ENCODE measurements at places on chromosomes 2 and 18.

- no peak for DNase-seq
Observed at GRCh38 chr2:232503809-232504323, 16.2 kb upstream of the ECEL1 start.

GRCh38 chr18:79380816-79381806, 14.6 kb upstream of the NFATC1 start:
- peak; percentile 81 for DNase-seq

DNA sequence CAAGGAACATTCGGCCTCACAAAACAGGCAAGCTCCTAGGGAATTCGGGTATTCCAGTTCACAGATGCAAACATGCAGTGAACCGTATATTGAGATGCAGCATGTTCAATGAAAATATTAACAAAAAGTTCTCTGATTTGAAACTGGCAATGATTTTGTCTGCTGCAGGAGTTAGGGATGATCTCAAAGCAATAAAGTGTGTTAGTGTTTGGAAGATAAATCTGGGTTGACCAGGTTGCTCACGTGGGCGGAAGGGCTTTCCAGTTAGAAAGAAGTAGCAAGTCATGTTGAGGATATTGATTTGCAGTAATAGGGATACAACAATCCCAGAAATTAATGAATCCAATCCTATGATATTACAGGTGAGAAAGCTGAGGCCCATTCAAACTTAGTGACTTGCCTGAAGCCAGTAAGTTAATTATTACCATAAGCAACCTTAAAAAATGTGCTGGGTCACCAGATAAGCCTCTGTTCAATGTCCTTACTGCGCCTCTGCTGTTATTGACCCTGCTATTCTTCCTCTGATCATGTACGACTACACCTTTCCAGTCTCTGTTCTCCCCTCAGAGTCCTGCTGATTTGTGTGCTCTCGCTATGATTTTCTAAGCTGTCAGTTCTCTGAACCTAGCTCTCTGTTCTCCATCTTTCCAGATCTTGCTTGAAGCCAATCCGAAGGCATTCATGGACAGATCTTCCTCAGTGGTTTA, 370.8 kb downstream of the DSEL start:
- no peak for DNase-seq

GRCh38 chr2:10410823-10411437, 37.2 kb downstream of the ODC1 start:
- no peak for DNase-seq

GRCh38 chr2:222179592-222179991, 119.2 kb downstream of the PAX3 start:
- no peak for DNase-seq

DNA sequence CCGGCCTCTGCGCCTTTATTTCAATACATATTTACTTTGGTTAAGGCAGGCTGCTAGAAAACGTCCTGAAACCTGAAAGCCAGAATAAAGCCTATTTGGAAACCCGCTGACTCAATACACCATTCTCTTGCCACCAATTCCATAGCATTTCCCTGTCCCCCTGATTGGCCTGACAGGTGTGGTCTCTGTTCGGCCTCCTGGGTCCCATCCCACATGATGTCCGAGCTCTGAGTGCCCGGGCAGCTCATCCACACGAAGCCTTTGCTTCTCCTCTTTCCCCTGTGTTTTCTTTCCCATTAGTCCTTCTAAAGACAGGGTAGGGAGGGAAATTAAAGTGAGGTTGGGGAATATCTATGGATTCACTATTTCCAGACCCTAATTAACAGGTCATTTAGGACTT, 42.6 kb upstream of the ZNF516 start:
- DNase-seq = no peak

DNA sequence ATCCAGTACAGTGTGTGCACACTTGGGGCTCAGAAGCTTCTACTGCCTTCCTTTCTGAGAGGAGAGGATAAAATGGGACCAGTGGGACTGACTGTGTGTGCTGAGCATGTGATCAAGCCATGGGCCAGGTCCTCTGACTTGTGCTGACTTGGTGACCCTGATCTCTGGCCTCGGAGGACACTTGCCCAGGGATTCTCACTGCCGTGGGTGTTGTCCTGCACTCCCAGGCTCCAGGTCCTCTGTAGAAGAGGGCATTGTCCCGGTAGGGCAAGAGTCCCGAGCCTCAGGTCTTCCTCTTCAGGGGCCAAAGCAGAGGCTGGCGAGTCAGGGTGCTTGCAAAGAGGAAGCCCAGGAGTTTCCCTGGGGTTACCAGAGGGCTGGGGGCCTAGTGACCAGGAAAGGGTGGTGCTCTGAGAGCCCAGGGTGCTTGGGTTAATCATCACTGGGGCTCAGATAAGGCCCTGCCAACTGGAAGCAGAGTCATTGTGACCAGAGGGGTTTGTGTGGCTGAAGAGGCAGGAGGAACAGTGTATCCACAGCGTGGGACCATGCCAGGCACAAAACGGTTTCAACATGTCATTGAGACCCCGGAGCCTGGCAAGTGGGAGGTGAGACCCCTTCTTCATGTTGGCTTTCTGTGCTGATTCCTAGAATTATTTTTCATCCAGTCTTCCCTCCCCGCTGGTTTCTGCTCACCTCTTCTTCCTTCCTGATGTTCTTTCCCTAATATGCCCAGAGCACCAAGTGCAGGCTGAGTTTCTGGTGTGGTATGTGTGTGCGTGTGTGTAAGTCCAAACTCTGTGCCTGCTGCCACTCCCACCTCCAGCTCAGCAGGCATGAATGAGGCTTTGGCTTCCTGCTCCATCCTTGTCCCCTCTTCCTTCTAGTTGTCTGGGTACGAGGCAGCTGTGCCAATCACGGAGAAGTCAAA, at the start of gene GCKR:
Gene GCKR, plus strand, starts transcription at position 483 of the 931 bp plus-strand sequence. Its CDS starts 66 bp downstream, at position 549.
- no peak for DNase-seq

GRCh38 chr2:109232909-109233308, 103.9 kb downstream of the SH3RF3 start:
- no peak for DNase-seq

- DNase-seq = no peak
Observed at GRCh38 chr2:41717839-41718238, 330.0 kb upstream of the PKDCC start.

GRCh38 chr18:64519201-64519600, 370.3 kb upstream of the LINC00305 start:
- no peak for DNase-seq

- DNase-seq = no peak
Observed at GRCh38 chr2:222269132-222269531, 29.7 kb downstream of the PAX3 start.

- no peak for DNase-seq
Observed at GRCh38 chr2:240376739-240377138, 58.7 kb upstream of the GPC1 start.

- no peak for DNase-seq
Observed at GRCh38 chr2:140173790-140174189, 1393.6 kb upstream of the NXPH2 start.

- no peak for DNase-seq
Observed at GRCh38 chr2:161766334-161766733, 142.1 kb downstream of the SLC4A10 start.

DNA sequence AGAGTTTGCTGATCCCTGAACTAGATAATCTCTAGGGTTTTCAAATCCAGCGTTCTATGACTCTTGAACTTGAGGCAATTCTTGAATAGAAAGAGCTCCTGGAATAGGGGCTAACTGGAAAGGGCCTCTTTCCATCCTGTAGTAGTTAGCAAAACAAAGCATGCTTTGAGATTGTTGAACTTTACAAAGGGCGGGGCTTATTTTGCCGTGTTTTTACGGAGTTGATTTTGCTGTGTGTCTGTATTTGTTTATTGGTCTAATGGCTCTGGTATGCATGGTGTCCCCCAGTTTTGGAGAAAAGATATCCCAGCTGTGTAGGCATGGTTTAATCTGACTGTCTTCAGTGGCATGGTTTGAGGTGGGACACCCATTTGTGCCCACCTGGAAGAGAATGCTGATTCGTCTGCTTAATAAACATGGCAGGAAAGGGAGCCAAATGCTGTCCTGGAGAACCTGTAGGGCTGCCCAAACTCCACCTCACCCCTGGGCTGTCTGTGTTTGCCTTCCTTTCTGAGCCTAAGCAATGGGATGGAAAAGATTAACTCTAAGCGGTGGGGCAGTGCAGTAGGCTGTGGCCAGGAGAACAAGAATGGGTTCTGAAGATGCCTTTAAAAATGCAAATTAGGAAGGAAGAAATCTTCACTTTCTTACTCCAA, 74.1 kb upstream of the FOSL2 start:
- DNase-seq = no peak

DNA sequence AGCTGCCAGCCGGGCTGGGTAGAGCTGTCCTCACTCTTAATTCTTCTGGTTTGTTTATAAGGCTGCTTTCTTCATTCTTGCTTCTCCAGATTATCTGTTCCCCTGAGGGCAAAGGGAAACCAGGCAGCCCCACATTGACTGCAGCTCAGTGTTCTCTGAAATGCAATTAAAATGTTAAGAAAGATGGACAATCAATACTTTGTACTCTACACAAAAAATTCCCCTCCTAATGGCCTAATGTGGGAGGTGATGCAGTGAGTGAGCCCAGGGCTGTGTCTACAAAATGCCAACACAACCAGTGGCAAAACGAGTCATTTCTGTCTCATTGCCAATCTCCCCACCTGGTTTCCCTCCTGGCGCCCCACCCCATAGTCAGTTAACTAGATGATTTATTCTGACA, 541.7 kb upstream of the RAB6C start:
- no peak for DNase-seq

DNA sequence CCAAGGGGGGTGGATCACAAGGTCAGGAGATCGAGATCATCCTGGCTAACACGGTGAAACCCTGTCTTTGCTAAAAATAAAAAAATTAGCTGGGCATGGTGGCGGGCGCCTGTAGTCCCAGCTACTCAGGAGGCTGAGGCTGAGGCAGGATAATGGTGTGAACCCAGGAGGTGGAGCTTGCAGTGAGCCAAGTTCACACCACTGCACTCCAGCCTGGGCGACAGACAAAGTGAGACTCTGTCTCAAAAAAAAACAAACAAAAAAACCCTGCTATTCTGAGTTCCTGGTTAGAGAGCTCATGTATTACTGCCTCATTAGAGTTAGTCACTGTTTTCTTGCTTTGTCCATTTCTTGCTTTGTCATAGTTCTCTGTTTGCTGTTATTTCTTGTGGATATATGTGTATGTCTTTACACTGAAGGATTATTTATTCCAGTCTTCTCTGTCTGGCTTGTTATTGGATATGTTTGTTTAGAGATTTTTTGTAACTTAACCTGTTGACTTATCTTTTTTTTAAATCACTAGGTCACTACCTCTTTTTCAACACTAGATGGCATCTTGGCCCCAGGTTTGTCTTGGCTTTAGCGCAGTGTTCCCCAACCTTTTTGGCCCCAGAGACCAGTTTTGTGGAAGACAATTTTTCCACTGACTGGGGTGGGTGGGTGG, 17.0 kb downstream of the TTLL4 start:
- DNase-seq = peak; percentile 21

GRCh38 chr18:6959110-6959509, 158.5 kb downstream of the LAMA1 start:
- no peak for DNase-seq

DNA sequence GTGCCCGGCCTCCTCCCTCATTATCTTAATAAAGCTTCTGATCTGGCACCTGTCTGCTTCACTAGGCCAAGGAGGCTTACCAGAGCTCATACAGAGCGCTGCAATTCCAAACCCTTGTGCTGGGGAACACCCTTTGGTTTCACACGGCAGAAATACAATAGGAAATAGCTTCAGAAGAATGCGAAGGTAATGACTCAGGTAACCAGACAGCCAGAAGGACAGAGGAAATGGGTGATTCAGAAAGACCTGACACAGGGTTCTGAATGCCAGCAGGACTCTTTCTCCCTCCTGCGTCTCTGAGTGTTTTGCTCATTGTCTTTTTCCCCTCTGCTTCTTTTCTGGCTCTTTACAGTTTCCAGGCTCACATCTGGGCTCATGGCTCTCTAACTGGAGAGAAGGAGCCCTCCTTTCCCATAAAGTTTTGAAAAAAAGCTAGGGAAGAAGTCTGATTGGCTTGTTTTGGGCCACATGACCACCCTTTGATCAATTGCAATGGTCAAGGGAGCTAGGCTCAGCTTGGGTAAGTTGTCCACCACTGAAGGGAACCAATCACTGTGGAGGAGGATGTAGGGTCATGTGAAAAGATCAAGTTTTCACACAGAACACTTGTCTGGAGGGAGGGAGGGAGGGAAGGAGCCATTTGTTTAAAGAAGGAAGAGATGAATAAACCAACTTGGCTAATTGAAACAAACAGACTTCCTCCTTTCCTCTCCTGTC, 90.5 kb upstream of the UPP2 start:
- DNase-seq = no peak

DNA sequence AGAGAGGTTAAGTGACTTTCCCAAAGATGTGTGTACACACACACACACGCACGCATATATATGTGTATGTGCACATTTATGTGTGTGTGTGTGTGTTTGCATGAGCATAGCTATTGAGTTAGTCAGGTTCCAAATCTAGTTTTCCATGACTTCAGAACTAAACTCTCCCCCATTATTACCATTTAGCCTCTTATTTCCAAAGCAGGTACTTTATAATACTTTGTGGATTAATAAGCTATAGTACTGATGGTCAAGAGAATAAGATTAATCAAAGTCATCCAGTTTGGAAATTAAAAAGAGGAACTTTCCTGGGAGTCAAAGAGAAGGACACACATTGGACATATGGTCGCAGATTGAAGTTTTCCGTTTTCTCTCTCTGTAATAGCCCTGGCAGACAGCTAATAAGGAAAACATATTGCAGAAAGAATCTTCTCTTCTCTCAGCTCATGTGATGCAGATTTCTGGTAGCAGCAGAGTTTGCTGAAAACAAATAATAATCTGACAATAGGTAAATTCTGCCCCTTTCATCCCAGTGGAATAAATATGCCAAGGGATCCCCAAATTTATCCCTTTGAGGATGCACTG, 410.9 kb upstream of the TCF4 start:
- no peak for DNase-seq

GRCh38 chr18:12397254-12397653, 10.5 kb upstream of the PRELID3A start:
- DNase-seq = no peak

- DNase-seq = peak; percentile 18
Observed at GRCh38 chr2:20145497-20146193, 79.3 kb downstream of the SDC1 start.

DNA sequence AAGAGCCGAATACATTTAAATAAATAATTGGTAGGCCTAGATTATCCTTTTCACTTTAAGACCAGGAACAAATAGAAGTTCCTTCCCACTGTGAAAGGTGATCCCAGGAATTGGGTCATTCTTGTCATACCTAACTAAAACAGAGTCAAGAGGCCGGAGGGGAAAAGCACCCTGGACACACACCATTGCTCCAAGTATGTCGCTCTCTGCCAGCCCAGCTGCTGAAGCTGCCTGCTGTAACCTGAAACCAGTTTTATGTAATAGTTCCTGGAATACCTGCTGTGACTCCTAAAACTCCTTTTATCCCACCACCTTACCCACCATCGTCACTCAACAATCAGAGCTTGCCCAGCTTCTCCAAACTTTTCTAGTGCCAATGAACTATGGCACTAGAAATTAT, 217.1 kb downstream of the PTPRM start:
- DNase-seq = no peak

GRCh38 chr2:141035846-141036420, 1094.9 kb downstream of the LRP1B start:
- no peak for DNase-seq

DNA sequence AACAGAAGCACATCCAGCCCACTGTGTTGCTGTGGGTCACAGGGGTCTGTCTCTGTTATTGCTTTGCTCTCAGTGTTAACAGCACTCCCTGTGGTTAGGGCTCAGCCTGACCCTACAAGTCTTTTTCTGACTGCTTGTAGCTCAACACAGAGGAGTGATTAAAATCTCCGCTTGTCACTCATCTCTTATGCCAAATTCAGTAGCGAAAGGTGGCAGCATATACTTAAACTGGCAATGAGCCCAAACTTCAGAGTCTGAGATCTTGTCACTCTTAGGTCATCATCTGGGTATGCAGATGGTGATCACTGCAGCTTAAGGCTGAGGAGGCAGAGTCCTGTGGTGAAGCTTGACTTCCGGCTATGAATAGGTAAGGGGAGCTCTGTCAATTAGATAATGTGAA, 63.3 kb upstream of the CSRNP3 start:
- no peak for DNase-seq
